ENCODE measurements at places on chromosomes 3 and 15.

- DNase-seq: no peak
Observed at GRCh38 chr15:65518633-65519285, 1.3 kb upstream of the DPP8 start.

DNA sequence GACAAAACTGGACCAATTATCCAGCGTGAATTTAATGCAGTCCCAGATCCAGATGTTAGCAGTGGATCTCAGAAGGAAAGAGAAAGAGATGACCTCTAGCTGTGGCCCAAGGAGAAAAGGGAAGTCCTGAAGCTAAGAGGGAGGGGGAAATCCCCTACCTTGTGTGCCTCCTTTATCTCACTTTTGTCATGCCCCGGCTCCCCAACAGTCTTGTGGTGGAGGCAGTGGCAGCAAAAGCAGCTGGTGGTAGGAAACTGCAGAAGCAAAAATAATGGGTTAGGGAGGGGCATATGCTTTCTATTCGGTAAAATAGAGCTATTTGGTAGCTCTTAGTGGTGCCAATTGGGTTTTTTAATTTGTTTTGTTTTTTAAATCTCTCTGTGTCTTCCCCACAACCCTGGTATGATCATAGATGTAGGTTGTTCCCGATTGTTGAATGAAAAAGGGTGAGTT lies 56.5 kb downstream of the MCTP2 start:
- no peak for DNase-seq

- DNase-seq: no peak
Observed at GRCh38 chr15:31442226-31442625, 115.6 kb downstream of the KLF13 start.

DNA sequence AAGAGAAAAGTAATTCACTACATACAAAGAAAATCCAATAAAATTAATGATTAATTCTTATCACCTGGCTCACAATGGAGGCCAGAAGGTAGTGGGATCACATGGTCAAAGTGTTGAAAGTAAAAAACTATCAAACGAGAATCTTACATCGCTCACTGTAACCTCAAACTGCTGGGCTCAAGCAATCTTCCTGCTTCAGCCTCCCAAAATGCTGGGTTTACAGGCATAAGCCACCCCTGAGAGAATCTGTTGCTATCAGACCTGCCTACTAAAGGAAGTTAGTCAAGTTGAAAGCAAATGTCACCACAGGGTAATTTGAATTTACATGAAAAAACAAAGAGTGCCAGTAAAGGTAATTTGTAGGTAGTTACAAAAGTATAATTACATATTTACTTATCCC lies 103.3 kb downstream of the PCCB start:
- no peak for DNase-seq

DNA sequence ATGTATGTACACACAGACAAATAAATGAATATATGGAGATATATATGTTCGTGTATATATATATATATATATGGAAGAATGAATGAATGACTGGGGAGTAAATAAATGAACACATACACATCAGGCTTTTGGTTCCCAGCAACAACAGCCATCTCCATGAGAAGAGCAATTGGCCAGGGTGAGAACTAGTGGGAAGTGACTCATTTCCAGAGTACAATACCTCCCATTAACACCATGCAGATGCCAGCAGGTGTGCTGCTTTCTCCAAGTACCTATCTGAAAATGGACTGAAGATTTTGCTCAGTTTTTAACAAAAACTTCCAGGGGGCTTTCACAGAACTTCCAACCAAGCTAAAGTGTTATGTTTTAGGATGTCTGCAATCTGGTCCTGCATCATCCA lies 179.8 kb upstream of the SLC2A2 start:
- no peak for DNase-seq

- no peak for DNase-seq
Observed at GRCh38 chr15:56913670-56914069, 4.8 kb upstream of the TCF12 start.

- DNase-seq: peak; percentile 39
Observed at GRCh38 chr15:90219421-90220141, 14.2 kb downstream of the CIB1 start.

GRCh38 chr3:32296251-32297204 lies 58.0 kb downstream of the CMTM8 start:
- DNase-seq: peak; percentile 26

DNA sequence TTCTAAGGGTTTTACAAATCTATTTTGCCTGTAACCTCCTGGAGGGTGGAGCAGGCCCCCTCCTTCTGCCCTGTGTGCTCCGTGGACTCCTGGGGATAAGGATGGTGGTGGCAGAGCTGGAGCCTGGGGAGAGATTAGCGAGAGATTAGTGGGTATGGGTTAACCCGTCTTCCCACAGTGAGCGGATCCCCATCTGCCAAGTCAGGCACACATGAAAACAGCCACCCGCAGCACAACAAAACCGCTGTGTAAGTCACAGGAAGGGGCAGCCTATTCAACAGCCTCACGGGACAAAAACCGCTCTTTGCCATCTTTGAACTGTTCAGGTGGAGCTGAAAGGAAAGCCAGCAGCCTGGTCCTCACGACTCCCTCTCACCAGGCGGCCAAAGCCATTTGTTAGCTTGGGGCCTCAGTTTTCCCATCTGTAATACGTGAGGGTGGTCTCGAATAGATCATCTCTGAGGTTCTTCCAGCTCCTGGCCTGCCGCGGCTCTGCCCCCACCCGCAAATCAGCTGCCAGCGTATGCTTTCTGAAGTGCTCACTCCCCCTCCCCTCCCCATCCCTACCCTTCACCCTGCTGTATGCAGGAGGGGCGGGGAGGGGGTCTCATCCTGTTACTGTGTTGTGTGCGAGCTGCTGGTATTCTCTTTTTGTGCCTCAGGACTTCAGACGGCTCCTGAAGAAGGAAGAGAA lies 43.6 kb downstream of the PDIA5 start:
- no peak for DNase-seq

DNA sequence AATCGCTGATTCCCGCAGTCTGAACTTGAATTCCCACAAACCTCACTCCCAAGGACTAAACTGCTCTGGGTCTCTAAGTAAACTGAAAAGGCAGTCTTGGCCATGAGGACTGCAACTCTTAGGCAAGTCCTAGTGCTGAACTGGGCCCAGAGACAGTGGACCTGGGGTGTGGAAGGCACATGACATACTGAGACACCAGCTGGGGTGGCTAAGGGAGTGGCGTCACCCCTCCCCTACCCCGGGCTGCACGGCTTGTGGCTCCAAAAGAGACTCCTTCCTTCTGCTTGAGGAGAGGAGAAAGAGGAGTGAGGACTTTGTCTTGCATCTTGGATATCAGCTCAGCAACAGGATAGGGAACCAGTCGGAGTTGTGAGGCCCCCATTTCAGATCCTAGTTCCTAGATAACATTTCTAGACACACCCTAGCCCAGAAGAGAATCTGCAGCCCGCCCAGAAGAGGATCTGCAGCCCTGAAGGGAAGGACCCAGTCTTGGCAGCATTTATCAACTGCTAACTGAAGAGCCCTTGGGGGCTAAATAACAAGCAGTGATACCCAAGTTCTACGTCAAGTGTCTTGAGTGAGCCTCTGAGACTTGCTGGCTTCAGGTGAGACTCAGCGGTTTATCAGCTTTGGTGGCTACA lies 110.7 kb upstream of the C3orf80 start:
- DNase-seq: no peak

DNA sequence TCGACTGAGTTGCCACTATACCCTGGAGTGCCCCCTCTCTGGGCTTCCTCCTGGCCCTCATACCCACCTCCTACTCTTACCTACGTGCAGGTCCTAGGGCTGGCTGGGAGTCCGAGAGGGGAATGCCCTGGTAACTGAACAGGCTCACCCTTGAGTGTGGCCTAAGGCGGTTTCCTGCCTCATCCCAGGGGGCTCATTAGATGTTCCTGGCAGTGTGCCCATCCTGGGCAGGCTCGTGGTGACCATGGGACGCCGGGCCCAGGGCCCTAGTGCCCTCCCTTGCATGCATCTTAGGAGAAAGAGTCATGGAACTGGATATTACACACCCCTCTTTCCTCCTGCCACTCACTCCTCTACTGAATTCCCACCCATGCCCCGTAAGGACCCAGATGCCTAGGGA lies 2.8 kb downstream of the SEMA4B start:
- DNase-seq: no peak

DNA sequence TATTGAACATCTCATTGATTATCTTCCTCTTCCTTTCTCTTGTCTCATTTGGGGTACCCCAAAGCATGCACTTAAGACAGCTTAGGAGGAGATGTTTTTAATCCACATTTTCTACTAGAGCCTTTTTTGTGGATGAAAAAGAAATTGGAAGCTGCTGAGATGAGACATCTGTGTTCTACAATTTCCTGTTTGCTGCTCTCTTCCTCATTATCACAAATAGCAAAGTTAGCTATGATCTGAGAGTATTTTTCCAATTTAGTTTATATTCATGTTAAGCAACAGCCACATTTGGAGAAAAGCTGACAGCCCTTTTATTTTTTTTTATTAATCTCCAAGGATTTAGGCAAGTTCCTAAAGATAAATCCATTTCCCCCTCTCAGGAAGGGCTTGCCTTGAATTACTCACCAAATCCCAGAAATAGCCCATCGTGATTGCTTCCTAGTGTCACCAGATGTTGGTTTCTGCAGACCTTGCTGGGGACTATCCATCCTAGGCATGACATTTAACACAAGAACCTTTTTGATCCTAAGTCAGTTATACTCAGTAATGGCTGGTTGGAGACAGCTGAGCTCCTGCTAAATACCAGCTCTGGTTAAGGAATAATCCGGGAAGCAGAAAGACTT lies 70.8 kb upstream of the FILIP1L start:
- no peak for DNase-seq

- DNase-seq: no peak
Observed at GRCh38 chr15:101246391-101246790, 5.5 kb downstream of the CHSY1 start.

DNA sequence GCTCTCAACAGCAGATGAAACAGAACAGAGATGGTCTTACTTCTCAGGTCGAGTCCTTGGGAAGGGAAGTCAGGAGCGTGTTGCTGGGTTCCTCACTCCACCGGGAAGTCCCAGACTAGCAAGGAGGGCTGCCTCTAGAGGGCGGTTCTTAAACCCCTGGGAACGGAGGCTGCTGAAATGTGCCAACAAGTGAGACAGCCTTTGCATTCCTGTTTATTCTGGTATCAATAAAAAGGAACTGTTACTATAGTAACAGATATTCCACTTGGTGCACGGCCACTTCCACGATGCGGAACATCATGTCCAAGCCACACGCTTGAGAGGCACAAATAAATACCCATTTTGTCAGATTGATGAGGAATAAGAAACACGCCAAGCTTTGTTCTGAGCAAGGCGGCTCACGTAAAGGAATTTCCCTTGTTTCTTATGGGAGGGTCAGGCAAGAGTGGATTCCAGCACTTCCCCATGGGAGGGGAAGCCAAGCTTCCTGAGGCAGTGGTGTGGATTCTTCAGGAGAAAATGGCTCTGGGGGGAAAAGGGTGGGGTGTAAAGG lies at the start of gene FAM107A:
Gene FAM107A, minus strand, starts transcription at position 123 of the 553 bp plus-strand sequence. CDS start 7,531 bp downstream, outside the sequence.
- no peak for DNase-seq
